ENCODE measurements at places on chromosomes 16 and 17.

DNA sequence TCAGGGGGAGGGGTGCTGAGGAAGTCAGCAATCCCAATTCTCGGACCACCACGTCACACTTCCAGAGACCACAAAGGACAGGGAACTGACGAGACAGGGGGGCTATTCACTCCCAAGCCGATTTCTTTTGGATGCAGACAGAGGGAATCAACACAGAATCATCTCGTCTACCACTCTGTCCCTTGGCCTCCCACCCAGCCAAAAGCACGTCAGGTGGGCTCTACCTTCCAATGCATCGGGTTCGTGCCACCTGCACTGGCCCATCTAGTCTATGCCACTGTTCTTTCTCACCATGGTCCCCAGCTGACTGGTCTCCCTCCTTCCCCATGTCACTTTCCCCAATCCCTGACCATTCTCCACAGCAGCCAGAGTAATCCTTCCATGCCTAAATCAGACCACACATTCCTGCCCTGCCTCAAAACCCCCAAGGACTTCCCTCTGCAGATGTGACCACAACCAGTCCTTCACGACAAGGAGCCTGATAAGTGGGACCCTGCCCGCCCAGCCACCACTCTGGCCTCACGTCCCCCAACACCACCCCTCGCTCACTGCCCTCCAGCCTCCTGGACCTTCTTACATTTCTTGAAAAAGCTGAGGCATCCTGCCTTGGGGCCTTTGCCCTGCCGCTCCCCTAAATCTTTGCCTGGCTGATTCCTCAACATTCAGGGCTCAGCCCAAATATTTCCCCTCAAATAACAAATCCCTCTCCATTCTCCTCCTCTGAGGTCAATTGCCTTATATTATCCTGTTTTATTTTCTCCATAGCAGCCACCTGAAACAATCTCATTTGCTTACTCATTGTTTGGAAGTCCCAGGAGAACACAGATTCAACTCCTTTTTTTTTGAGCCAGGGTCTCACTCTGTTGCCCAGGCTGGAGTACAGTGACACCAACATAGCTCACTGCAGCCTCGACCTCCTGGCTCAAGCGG is 70.4 kb downstream of the IL21R start:
- no peak for DNase-seq

- DNase-seq: no peak
Measured at GRCh38 chr16:854808-855410, 54.4 kb upstream of the GNG13 start.

- DNase-seq: no peak
Measured at GRCh38 chr16:87946596-87947347, 4.5 kb upstream of the BANP start.

DNA sequence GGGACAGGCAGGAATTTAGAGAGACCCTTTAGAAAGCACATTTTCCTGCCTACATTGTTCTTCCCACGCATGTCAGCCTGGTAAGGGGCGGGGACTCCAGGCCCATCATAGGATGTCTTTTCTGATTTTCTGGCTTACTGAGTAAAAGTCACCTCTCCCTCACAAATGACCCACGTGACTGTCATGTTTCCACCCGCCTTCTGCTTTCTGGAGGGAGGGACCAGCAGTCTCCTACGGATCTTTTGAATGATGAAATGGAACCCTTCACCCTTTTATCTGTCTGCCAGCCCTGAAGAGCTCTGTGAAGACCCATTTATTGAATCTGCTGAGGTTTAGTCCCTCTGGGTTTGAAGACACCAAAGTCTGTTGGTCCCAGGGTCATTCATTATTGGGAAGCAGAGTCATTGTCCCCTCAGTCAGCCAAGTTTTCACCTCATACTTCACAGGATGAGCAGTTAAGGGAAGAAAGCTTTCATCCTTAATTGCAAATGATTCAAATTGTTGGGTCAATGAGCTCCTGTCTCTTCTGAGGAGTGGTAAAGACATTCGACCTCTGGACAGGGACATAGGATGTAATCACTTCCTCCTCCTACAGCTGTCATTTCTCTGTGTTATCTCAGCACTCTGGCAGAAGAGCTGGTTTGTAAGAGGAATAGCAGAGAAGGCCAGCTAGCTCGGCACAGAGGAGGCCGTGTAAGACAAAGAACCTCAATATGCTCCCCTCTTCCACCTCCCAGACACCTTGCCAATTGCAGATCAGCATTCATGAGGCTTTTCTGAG is 446.1 kb downstream of the HS3ST3B1 start:
- DNase-seq: no peak

DNA sequence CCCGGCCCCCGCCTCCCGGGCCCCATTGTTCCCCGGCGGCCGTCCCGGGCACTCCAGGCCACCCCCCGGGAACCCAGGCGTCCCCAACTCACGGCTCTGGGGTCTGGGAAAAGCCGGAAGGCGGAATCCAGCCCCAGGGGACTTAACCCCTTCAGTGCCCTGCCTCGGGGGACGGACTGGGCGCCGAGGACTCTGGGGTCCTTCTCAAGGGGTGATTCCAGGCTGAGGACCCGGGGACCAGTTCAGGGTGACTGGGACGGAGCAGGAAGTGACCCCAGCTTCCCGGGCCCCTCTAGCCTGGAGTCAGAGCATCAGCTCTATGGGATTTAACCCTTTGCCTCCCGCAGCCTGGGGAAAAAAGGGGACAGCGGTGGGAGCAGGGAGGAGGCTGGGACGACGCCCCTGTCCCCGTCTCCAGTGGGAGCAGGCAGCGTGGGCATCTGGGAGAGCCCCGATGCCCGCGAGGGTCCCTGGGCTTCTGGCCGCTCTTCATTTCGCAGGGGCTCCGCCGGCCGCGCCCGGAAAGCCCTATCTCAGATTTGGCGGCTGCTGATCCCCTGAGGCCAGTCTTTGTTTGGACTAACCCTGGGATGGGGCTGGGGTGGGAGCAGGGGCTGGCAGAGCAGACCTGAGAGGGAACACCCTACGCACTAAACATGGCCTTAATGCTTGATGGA is at the start of gene ZNF629:
TSS of gene ZNF629 (minus strand) at position 270 of the 677 bp plus-strand sequence. CDS start 2,723 bp downstream, outside the sequence.
- DNase-seq: no peak

DNA sequence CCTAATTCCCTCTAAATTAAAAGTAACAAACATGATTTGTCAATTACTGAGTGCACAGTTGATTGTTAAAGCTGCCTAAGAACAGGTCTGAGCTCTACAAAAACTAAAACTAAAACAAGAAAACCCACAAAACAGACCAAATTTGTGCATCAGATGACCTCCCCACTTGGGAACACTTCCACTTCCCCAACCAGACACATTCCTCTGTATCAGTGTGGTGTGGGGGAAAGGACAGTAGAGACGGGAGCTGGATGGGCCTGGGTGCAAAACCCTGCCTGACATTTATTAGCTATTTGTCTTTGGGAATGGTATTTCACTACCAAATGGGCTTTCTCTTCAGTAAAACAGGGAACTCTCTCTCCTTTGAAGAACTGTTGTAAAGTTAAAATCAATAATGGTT is 29.8 kb downstream of the STAT3 start:
- no peak for DNase-seq

GRCh38 chr17:78387977-78388941 is 9.8 kb downstream of the PGS1 start:
- DNase-seq: no peak

- no peak for DNase-seq
Measured at GRCh38 chr16:759110-759910, 1.2 kb upstream of the MSLN start.

- no peak for DNase-seq
Measured at GRCh38 chr17:7146115-7146514, 31.5 kb upstream of the ASGR2 start.

GRCh38 chr17:17122781-17123483 is 80.7 kb downstream of the MPRIP start:
- no peak for DNase-seq

- no peak for DNase-seq
Measured at GRCh38 chr16:12837291-12837690, 33.6 kb upstream of the CPPED1 start.

DNA sequence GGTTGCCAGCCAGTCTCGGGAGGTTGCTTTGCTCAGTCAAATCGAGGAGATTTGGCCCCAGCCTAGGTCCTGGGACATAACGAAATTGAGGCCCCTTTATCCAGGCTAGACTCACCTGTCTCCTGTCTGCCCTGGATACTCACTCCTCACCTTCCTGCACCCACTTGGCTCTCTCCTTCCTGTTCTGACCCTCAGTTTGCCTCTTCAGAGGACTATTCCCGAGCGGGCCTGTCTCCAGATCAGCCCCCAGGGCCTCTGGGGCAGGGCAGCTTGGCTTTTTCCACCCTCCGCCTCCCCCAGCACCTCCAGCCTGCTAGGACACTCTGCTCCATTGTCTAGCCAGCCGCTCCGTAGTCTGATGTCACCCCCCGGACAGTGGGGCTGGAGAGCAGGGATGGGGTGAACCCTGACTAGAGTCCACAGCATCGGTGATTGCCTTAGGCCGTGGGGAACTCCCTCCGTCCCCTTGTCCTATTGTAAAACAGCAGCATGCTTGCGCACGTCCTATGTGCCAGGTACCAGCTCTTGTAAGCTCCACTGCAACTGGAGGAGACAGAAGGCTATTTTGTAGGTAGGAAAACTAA is 8.8 kb downstream of the WFIKKN2 start:
- no peak for DNase-seq

DNA sequence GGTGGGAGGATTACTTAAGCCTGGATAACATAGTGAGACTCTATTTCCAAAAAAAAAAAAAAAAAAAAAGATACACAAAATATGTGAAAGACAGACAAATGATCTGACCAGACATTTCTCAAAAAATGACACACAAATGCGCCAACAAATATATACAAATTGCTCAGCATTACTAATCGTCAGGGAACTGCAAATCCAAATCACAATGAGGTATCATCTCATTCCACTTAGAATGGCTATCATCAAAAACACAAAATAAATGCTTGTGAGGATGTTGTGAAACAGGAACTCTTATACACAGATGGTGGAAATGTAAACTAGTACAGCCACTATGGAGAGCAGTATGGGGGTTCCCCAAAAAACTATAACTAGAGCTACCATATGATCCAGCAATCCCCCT is 62.4 kb downstream of the STX8 start:
- DNase-seq: no peak

DNA sequence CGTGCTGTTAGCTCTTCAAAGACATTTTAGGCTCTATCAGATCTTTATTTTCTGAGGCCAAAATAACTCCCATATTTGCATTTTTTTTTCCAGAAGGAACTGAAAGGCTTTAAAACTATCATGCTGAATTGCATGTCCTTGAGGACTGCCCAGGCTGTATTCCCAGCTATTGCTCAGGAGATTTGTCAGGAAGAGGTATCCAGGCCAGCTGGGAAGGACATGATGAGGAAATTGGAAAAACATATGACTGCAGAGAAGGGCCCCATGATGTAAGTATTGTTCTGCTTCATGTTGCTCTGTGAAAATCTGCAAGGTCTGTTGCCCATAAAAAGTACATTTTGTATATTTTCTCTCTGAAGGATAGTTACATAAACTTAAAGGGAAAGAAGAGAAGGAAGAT is 5.7 kb downstream of the CDC6 start:
- no peak for DNase-seq

- no peak for DNase-seq
Measured at GRCh38 chr17:17769869-17770631, 66.7 kb downstream of the SREBF1 start.

- DNase-seq: no peak
Measured at GRCh38 chr17:38861399-38861843, 7.9 kb upstream of the RPL23 start.

DNA sequence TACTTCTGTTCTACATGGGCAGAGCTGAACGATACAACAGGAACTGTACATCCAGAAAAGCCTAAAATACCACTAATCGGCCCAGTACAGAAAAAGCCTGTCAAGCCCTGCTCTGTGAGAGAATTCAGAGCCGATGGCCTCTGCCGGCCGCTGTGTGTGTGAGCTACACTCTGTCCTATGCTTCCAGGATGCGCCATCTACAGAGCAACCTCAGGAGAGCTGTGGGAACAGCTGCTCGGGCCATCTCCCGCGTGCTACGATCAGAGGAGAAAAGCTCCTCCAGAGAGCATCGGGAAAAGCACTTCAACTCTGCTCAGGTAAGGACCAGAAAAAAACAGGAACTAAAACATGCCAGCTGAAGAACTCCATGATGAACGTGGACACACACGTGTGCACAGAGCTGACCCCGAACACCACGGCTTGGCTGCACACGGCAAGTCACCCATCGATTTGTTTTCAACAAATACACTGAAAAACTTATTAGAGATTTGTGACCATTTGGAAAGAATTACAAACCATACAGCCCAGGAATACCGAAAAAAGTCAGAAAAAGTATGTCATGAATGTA is 115.9 kb downstream of the ANKRD11 start:
- DNase-seq: no peak

Data from CD8-positive, alpha-beta memory T cell (primary cell).